ENCODE measurements at places on chromosomes 11 and 22.

DNA sequence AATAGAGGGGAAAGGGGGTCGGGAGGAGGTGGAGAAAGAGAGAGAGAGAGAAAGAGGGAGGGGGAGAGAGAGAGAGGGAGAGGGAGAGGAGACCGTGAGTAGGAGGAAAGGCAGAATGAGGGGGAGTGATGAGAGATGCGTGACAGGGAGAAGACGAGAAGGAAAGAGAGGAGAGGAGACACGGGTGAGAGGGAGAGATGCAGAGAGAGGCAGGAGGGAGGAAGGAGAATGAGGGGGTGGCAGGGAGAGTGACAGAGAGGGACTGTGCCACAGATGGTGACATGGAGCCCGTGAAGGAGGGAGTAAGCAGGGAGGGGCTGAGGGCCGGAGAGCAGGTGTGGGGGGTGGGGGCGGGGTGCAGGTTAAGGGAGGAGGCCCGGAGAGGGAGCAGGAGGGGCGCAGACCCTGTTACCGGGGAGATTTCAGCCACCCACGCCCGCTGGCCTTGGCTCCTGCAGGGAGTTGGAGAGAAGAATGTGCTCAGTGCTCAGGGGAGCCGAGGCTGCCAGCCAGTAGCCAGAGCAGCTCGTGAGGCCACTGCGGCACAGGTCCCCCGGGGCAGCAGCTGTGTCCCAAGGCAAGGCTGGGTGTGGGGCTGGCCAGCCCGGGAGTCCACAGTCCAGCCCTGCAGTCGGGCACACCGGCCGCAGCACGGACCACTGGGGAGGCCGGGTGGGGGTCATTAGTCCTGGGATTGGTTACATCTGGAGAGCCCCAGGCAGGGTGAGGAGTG is at the start of gene SSTR3:
Gene SSTR3, minus strand, starts transcription at position 304 of the 733 bp plus-strand sequence. CDS start 4,674 bp downstream, outside the sequence.
- no peak for DNase-seq

GRCh38 chr11:6410695-6411430 is 8.0 kb downstream of the APBB1 start:
- no peak for DNase-seq

- DNase-seq, result peak; percentile 82
Measured at GRCh38 chr11:65558930-65559509, 861 bp upstream of the LTBP3 start.

DNA sequence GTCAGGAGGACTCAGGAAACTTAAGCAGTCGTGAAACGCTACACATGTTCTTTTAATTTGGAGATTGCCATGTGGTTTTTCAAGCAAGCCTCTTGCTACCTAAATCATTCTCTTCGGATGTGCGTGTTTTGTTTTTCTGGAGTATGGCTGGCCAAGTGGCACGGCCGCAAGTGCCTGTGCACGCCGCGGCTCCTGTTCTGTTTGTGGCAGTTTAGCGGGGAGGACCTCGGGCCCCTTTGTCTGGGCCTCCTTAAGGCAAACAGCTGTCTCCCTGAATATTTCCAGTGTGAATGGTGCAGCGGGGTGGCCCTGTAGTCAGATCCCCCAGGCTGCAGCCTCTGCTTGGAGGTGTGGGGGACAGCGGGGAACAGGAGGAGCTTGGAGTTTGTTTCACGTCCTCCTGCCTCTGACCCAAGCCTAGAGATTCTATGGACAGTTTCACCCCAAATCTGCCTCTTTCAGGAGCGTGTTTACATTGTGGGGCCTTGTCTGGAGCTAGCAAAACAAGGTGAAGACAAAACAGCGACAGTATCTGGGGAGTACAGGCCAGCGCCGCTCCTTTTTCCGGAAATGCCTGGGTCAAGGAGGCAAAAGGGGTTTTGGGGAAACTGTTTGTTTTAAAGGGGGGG is 1.3 kb downstream of the LRP5 start:
- DNase-seq, result no peak

GRCh38 chr11:5486421-5486820 is 2.1 kb upstream of the OR52D1 start:
- DNase-seq, result no peak

- no peak for DNase-seq
Measured at GRCh38 chr22:43957871-43958270, 2.6 kb downstream of the SAMM50 start.

- peak; percentile 88 for DNase-seq
Measured at GRCh38 chr22:27108425-27109114, 451.2 kb downstream of the MIAT start.

GRCh38 chr11:66559142-66559865 is 9.1 kb downstream of the CTSF start:
- peak; percentile 59 for DNase-seq

DNA sequence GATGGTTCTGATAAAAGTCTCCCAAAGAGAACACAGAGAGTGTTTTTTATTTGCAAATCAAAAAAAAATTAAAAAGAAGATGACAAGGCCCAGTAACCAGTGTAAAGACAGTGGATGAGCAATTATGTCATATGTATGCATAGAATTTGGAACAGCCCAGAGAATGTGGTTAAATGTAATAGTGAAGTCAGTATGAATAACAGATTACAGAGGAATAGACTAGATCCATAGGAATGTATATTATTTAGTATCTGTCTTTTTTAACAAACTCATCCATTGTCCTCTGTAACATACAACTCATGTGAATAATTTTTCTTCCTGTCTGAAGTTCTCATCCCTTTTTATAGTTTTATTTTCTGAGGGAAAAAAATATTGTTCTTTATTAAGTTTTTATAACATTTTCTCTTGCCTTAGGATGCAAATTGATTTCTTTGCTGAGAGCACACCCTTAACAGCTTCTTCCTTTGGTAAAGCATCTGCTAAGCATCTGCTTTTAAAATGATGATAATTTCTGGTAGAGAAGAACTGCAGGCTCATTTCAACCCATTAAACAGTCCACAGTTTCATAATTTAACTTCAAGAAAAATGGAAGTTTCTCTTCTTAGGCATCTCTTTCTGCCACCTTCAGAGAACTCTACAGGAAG is 266.5 kb upstream of the MTNR1B start:
- no peak for DNase-seq

GRCh38 chr11:134477486-134477885 is 65.4 kb upstream of the B3GAT1 start:
- DNase-seq, result no peak

DNA sequence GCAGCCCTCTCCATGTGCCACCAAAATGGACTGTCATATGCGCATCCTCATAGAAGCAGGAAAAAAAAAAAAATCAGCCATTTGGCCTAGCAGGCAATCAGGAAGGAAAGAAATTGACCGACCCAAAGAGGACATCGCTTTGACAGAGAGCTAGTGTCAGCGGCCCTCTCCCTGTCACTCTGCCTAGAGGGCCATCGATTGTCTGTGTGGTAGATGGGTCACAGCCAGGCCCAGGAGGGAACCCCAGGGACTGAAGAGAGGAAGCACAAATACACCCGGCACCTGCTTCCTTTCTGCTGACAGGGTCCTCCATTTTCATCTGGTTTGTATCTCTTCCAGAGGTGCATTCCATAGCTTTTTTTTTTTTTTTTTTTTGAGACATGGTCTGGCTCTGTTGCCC is 21.8 kb downstream of the VPS37C start:
- no peak for DNase-seq

DNA sequence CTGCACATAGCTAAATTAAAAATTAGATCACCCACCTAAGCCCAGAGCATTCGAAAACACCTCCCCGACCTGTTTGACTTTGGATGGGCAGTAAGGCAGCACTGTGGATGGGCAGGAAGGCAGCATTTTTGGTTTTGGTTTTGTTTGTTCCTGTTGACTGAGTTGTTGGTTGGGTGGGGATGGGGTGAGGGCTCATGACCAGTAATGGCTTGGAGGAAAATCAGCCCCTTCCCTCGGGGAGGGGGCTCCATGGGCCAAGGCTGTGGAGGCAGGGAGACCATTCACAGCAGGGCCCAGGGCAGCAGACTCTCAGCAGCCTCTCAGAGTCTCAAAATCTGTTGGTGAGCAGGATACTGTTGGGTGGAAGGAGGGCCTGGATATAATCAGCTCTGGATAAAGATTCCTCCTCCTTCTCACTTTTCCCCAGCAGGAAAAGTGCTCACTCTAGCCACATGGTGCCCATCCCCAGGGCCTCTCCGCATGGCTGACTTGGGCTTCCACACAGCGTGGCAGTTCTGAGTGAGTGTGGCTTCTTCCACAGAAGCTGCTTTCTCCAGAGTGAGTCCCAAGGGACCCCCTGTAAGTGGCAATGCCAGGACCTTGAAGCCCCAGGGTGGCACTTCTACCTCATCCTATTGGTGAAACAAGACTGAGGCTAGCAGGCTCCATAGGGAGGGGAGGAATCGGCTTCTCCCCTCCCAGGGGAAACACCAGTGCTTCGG is 1491.2 kb downstream of the BRD1 start:
- no peak for DNase-seq

GRCh38 chr11:80838153-80838552 is 1397.3 kb upstream of the TENM4 start:
- DNase-seq, result no peak

GRCh38 chr22:28344918-28345703 is 334.5 kb downstream of the TTC28 start:
- DNase-seq, result no peak

DNA sequence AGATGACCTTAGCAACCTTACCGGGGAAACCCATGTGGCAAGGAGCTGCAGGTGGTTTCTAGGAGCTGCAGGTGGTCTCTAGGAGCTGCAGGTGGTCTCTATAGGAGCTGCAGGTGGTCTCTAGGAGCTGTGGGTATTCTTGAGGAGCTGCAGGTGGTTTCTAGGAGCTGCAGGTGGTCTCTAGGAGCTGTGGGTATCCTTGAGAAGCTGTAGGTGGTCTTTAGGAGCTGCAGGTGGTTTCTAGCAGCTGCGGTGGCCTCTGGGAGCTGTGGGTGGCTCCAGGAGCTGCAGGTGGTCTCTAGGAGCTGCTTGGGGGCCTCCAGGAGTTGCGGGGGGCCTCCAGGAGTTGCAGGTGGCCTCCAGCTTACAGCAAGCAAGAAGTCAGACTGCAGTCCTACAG is 997.5 kb downstream of the TBC1D22A start:
- DNase-seq, result no peak

DNA sequence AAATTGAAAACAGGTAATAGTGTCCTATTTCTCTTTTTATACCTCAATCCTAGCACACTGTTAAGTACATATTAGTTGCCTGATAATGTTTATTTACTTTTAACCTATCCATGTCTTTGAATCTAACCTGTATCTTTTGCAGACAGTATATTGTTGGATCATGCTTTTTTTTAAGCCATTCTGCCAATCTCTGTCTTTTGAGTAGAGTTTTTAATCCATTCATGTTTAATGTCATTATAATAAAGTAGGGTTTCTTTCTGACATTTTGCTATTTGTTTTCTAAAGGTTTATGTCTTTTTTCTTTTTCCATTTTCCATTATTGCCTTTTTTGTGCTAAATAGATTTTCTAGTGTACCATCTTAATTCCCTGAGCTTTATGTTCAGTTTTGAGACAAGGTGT is 23.8 kb upstream of the DEPDC7 start:
- DNase-seq, result no peak

GRCh38 chr11:65422633-65423515 is at the start of gene NEAT1:
TSS of gene NEAT1 (plus strand) at chr11:65422798.
- peak; percentile 97 for DNase-seq
